ENCODE measurements at places on chromosomes 2 and 18.
A peak's percentile ranks its signal among the peaks of the same experiment; 100 is the strongest.

DNA sequence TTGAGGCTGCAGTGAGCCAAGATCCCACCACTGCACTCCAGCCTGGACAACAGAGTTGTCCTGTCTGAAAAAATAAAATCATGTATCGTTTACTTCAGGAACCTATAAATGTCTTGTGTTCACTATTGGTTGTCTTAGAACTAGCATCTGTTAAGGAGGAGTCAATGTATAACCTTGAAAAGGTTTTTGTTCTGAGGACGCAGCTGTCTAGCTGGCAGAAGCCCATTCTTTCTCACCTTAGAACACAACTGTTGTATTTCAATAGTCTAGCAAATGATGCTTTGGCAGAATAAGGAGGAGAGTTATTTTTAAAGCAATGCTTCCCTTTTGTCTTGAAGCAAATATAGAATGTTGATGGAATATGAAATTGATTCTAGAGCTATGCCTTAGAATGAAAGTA, 21.1 kb downstream of the EPB41L5 start:
- DNase-seq: no peak

- DNase-seq: no peak
Observed at GRCh38 chr2:8489751-8490150, 192.1 kb upstream of the ID2 start.

DNA sequence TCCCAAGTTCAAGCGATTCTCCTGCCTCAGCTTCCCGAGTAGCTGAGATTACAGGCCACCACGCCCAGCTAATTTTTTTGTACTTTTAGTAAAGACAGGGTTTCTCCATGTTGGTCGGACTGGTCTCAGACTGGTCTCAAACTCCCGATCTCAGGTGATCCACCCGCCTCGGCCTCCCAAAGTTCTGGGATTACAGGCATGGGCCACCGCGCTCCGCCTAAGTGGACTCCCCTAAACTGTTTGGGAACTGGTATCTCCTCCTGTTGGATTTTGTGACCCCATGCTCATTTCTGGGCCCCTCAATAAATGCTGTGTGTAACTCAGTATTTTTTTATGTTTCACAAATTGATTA, 5.2 kb downstream of the SCTR start:
- DNase-seq: no peak

DNA sequence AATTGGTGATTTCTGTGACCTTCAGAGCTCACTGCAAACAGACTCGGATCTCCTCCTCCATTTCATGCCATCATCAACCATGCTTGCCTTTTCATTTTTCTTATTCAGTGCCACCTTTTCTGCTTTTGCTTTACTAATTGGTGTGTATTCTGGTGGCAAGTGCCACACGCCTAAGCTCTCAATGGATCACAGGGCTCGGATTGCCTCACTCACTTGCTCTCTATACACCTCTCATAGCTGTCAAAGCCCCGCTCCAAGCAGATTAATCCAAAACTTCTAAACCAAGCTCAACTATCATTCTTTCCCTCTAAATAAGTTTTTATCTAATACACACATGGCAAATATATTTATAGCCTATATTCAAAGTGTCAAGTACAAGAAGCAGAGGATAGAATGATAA, 86.4 kb downstream of the PLEKHM3 start:
- DNase-seq: no peak

GRCh38 chr2:222903234-222904220, 42.7 kb downstream of the ACSL3 start:
- no peak for DNase-seq

GRCh38 chr2:26268213-26268612, 23.5 kb downstream of the HADHB start:
- no peak for DNase-seq

GRCh38 chr2:204315236-204315662, 230.0 kb upstream of the PARD3B start:
- no peak for DNase-seq

GRCh38 chr2:145692971-145693478, 1173.1 kb upstream of the ZEB2 start:
- DNase-seq: no peak

DNA sequence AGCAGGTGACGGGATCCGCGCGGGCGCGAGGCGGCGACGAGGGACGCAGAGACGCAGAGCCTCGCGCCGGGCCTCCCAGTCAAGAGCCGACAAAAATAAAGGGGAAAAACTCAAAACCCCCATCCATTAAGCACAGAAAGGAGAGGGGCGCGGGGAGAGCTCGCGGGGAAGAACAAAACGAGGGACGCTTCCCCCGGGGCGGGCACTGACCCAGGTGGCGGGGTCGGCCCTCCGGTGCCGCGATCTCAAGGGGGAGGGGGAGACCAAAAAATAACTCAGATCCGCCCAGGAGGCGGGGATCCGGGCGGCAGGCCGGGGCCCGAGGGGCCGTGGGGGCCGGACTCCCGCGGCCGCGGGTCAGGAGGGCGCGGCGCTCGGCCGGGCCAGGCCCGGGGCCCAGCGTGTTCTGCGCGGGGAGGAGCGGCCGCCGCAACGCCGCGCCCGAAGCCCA, 597 bp downstream of the RNF103 start:
- DNase-seq: peak; percentile 31

DNA sequence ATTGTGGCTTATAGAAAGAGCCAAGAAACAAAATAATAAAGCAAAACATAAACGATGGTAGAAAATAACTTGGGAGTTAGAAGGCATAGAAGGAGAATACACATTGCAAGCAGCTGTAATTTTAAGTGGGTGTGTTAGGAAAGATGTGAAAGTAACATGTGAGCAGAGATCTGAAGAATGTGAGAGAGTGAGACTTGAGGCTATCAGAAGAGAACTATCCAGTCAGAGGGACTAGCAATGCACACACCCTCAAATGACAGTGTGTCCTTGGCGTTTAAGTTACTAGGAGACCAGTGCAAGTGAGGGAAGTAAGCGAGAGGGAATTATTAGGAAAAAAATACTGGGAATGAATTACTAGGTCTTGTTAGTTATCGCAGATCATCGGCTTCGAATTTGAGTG, 304.9 kb downstream of the DSEL start:
- DNase-seq: no peak

GRCh38 chr2:240433973-240434727, 1.3 kb upstream of the GPC1 start:
- no peak for DNase-seq

DNA sequence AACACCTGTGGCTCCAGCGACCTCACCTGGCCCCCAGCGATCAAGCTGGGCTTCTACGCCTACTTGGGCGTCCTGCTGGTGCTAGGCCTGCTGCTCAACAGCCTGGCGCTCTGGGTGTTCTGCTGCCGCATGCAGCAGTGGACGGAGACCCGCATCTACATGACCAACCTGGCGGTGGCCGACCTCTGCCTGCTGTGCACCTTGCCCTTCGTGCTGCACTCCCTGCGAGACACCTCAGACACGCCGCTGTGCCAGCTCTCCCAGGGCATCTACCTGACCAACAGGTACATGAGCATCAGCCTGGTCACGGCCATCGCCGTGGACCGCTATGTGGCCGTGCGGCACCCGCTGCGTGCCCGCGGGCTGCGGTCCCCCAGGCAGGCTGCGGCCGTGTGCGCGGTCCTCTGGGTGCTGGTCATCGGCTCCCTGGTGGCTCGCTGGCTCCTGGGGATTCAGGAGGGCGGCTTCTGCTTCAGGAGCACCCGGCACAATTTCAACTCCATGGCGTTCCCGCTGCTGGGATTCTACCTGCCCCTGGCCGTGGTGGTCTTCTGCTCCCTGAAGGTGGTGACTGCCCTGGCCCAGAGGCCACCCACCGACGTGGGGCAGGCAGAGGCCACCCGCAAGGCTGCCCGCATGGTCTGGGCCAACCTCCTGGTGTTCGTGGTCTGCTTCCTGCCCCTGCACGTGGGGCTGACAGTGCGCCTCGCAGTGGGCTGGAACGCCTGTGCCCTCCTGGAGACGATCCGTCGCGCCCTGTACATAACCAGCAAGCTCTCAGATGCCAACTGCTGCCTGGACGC, 4.9 kb downstream of the GPR35 start:
- no peak for DNase-seq

GRCh38 chr18:26806224-26806623, 59.3 kb downstream of the AQP4 start:
- DNase-seq: no peak

DNA sequence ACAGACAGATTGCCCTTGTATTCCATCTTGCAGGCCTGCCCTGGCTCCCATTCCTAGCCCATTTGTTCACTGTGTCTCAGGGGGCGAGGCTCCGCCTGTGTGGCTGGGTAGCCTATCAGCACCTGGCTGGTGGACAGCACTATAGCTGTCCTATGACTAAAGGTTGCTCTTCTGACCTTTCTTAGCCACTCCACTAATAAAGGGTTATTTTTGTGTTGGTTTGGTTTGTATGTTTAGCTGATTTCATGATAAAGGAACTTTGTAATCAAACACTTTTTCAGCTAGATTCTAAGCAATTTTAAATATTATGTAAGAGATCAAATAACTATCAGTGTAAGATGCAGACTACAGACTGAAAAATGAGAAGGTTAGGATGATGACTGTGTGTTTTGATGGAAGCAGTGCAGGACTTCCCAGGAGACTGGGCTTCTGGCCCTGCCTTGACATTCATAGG, 72.2 kb downstream of the CRIM1 start:
- no peak for DNase-seq

DNA sequence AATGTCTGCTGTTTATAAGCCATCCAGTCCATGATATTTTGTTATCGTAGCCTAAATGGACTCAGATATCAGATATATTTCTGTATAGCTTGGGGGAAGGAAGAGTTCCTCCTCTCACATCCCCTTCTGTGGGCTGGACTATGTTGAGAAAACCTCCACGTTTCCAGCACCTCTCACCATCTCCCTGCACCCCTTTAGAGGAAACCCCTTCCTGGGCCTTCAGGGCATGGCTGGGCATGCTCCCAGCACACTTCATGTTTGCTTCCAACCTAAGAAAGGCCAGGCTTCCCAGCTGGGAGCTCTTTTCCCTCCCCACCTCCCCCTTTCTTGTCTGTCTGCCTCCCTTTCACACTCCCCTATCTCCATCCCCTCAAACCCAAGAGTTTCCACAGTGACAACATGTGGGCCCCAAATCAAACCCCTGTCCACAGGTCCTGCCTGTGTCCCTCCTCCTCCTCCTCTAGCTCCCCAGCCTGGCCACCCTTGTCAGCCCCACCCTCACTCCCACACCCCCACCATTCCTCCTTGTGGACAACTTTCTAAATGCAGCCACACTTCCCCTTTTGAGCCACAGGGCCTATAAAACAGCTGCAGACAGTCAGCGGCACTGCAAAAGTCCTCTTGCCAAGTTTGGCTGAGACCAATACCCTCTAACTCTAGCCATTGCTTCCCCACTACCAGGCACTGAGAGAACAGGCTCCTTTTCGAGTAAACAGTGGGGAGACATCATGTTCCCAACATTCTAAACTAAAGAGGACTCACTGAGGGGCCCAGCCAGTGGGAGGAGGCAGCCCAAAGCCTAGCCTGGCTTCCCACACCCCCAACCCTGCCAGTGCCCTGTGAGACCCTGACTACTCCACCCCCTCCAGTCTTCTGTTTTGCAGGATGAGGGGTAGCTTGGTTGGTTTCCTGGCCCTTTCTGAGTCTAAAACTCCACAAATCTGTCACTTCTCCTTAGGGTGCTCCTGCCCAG, 120.5 kb downstream of the ZFP36L2 start:
- DNase-seq: no peak

DNA sequence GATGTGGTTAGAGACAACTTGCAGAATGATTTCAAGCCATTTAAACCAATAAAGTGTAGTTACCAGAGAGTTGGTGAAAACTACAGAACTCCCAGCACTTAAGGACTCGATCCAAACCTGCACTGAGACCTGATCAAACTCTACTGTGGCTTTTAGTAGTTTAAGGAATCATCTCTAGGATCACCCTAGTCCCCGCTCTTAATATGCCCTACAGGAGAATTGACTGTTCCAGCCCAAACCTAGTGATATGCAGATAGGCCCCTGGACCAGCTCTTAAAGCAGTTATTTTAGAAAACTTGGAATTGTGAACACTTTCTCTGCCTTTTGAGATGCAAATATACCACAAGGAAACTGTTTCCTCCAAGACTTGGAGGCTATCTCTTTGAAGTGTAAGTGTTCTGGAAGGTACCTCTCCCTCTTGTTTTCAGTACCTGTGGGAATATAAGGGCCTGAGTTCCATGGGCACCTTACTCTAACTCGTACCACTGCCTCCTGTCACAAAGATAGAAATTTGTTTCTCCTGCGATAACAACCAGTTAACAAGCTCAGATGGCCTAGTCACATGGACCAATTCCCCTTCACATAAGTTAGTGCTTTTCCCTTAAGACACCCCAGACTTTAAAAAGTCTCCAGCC, 1367.2 kb upstream of the SLC39A10 start:
- DNase-seq: no peak

GRCh38 chr2:16613539-16614011, 52.1 kb downstream of the CYRIA start:
- no peak for DNase-seq

- DNase-seq: no peak
Observed at GRCh38 chr2:233084488-233084887, 24.3 kb downstream of the INPP5D start.

DNA sequence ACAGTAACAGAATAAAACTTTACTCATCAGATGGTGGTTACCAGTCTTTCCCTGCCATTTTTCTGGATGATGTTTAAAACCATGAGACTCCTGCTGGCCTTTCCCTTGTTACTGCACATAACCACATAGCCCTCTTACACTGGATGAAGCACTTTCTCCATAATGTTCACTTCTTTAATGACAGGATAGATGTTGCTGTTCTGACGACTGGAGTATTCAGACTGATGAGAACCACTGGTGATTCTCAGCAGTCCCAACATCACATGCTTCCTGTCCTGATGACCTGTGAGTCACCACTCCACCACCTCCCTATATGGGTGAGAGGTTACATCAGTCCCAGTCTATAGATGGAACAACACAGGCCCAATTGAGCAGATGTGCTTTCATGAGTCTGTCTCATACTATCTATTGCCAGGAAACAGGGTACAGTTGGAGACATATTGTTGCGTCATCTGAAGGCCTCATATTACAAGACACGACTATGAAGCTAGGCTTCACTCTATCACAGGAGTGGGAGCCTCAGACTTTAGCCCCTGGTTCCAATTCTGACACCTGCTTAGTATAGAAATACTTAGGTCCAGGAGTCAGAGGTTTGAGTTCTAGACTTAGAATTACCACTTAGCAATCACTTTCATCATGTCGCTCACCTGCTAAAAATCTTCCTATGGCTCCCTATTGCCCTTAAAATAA, 145.7 kb upstream of the KLF7 start:
- DNase-seq: peak; percentile 17
